ENCODE measurements at places on chromosomes 3 and 15.
A peak's percentile ranks its signal among the peaks of the same experiment; 100 is the strongest.

GRCh38 chr3:66675366-66675765 is 174.5 kb upstream of the LRIG1 start:
- DNase-seq, result no peak

GRCh38 chr3:176505878-176506621 is 691.2 kb downstream of the TBL1XR1 start:
- DNase-seq, result no peak

GRCh38 chr3:152281133-152281713 is 12.5 kb downstream of the MBNL1 start:
- DNase-seq, result no peak

DNA sequence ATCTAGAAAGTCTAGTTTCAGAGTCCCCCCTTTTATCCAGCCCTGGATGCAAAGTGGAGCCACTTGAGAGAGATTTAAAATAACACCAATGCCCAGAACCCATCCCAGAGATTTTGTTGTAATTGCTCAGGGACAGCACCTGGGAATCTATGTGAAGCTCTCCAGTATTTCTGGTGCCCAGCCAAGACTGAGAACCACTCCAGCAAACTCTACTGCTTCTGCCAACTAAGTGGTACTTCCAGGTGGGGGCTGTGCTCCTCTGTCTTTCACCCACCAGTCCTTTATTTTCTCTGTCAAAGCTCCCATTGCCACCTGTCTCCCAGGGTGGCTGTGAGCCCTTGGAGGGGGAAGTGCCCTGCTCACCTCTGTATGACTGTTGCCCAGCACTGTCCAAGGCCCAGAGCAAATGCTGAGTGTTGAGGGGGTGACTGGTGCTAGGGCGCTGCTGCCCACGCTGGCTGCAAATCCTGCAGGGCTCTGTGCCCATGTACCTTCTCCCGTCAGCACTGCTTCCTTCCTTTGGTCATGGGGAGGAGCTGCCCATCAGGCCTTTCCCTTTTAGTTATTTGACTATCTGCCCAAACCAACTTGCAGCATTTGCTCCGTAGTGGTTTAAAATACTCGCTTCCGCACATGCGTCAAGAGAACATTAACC is 9.4 kb downstream of the CLSTN2 start:
- no peak for DNase-seq

DNA sequence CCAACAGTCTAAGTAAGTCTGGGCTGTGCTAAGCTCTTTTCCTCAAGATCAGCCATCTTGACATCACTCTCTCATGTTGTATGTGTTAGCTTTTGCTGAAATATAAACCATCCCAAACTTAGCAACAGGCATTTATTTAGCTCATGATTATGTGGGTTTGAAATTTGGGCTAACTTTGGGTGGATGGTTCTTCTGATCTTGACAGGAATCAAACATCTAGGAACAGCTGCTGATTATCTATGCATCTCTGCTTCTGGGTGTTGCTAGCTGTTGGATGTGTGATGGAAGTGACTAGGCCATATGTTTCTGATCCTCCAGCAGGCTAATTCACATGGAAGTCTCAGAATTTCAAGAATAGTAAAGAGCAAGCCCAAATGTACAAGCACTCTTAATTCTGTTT is 615.2 kb upstream of the TGFBR2 start:
- no peak for DNase-seq

GRCh38 chr3:10198761-10199649 is 34.3 kb downstream of the IRAK2 start:
- DNase-seq, result no peak

DNA sequence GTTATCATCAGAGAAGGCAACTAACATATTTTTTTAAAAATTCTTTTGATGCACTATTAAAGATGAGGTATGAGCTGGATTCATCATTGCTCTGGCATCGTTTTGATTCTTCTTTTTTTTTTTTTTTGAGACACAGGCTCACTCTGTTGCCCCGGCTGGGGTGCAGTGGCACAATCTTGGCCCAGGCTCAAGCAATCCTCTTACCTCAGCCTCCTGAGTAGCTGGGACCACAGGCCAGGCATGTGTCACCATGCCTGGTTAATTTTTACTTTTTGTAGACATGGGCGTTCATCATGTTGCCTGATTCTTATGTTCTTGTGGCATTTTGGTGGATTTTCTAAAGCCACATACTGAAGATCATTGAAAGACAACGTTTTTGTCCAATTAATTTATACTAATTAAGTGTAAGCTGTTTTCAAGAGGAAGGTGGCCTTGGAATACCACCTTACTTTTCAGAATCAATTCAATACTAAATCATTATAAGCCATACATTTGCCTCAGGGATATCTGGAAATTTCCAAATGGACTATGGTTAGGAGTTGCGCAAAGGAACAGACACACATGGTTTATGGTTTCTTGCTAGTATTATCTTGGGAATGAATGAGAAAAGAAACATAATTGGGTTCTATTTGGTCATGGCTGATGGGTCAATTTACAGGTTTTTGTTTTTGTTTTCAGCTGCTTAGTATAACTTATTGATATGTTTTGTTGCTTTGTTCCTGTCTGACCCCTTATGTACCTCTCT is 22.8 kb downstream of the SLC28A2 start:
- DNase-seq, result no peak

GRCh38 chr15:65824031-65824743 is 32.1 kb upstream of the DENND4A start:
- DNase-seq, result peak; percentile 32

- DNase-seq, result peak; percentile 84
Observed at GRCh38 chr3:105246536-105246935, 120.2 kb upstream of the ALCAM start.

DNA sequence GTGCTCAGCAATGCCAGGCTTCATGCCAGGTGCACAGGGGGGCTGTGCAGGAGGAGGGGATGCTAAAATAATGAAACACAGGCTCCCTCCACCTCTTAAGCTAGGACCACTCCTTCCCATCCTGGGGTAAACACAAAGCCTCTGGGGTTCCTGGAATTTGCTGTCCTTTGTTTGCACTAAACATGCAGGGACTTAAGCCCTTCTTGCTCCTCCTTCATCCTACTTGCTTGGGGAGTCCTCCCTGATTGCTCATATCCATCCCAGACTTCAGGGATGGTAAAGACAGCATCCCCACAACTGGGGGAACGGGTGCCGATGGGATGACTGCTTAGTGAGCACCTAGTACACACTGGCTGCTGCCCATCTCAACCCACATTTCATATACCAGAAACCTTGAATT is 5.1 kb downstream of the LINGO1 start:
- no peak for DNase-seq

- DNase-seq, result no peak
Observed at GRCh38 chr3:102941786-102942185, 507.0 kb downstream of the ZPLD1 start.

GRCh38 chr15:85744579-85744978 is 50.1 kb downstream of the KLHL25 start:
- DNase-seq, result no peak

DNA sequence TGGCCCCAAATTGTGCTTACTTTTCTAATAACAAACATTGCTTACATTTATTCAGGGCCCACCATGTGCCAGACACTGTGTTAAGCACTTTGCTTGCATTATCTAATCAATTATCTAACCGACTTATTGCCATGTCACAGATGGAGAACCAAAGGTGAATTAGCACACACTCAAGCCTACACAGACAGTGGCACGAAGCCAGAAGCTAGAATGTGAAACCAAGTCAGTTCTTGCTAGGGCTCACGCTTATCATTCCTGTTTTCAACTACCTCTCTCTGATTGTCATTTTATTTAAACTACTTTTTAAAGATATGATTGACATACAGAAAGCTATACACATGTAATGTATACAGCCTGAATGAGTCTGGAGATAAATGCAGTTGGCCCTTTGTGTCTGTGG is 215.7 kb upstream of the CFAP20DC start:
- DNase-seq, result no peak

- DNase-seq, result no peak
Observed at GRCh38 chr3:184907681-184908649, 96.0 kb downstream of the VPS8 start.

- no peak for DNase-seq
Observed at GRCh38 chr3:47365213-47366153, 15.3 kb upstream of the PTPN23 start.

DNA sequence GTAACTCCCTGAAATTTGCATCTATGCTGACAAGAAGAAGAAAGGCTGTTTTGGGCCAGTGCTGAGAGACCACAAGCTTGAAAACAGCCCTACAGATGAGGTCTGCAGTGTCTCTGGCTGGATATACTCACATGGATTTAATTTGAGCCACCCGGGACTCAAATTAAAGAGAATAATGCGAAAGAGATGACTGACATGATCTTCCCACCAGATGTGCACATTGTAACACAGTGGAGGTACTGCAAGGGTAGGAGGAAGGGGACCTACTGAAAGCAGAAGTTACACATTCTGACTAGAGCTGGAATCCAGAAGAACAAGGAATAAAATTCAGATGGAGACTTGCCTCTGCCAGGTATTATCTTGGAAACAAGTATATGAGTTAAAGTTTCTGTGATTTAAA is 728.3 kb upstream of the SGO1 start:
- no peak for DNase-seq

DNA sequence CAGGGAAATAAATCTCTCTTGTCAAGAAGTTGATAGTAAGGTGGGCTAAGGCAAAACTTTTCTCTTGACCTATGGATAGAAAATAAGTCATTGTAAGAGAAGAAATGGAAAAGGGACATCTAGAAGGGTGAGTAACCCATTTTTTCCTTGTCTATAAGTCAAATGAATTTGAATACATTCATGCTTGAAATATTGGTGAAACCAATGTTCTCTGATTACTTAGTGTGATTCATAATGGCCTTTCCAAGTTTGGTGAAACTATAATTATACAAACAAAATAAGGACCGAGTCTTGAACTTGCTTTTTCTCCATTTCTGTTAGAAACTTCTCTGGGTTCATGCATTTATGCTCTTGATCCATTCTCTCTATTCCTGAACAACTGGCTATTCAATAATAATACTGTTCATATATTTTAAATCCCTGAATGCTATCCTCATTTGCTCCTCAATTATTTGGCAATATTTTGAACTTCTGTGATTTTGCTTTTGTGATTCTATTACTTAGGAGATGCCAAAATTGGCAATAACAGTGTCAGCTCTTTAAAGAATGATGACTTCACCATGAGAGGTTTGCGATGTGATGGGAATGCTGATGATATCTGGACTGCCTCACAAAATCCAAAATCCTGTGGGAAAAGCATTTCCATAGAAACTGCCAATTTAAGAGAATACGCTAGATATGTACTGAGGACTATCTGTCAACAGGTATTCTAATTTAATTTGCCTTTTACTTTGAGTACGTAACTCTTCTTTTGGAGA is 12.3 kb downstream of the P2RY12 start:
- DNase-seq, result no peak

DNA sequence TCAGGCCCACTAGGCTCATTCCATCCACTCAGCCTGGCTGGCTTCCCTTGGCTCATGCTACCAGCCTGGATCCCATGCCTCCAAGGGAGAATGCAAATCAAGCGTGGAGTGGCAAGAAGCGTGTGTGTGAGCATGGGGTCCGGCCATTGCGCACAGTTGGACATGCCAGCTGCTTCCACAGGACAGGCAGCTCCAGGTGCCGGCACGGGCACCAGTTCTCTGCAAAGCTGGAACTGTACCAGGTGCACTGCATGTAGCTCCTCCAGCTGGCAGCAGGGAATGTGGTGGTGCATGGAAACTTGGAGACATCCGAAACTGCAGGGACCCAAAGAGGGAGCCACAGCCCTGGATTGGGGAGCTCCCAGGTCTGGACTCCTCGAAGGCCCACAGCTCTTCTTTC is 449.8 kb downstream of the EPHA6 start:
- DNase-seq, result no peak

DNA sequence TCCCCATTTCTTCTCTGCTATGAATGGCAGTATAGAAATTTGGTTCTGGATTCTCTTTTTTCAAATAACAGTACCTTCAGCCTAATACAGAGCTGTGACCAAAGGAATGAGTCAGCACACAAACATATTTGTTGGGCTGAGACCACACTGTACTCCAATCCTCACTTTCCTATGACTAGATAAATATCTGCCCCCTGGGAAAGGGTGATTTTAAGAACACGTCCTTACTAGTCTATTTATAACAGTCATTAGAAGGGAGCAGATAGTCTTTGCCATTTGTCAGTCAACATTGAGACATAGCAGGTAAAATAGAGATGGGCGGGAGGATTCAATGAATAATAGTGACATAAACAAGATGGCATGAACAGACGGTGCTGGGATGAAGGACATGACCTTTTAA is 461.3 kb downstream of the MCTP2 start:
- no peak for DNase-seq

DNA sequence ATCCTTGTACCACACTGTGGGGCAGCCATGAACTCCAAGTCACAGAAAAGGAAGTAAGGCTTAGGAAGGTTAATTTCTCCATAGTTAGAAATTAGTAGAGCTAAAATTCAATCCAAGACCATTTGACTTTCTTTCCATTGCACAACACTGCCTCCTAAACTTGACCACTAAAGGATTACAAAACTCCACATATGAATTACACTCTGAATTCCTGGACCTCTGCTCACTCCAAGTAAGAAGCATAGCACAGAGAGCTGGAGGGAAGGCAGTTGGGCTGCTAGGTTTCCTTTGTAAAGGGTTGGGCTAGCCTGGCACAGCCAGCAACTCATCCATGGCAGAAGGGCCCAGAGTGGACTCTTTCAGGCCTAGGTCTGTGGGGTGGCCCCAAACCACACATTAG is 134.4 kb downstream of the MYLK start:
- no peak for DNase-seq

DNA sequence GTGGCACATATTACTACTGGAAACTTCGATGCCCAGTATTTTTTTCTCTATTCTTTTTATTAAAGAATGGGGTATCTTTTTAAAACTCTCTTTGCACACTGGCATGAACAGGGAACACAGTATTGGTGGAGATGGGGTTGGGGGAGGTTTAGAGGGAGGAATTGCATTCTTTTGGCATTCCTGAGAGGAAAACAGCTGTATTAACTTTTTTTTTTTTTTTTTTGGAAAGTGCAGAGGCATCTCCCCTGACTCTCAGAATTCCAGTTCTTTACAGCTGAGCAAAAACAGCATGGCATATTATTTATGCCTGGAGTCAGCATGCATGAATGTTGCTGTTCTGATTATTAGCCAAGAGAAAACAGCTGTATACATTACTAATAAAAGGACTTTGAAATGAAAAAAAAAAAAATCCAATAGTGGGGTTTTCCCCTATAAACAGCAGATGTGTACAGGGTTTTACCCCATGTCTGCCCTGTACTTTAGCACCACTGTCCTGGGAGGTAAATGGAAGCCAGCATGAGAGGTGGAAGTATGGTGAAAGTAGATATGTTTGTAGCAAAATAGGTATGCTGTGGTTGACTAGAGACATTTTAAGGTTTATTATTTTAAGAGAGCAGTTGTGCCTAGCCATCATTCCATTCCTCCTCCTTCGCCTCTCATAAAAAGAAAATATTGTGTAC is 132.2 kb downstream of the FNDC3B start:
- no peak for DNase-seq

- no peak for DNase-seq
Observed at GRCh38 chr15:70530503-70530902, 232.9 kb downstream of the UACA start.

DNA sequence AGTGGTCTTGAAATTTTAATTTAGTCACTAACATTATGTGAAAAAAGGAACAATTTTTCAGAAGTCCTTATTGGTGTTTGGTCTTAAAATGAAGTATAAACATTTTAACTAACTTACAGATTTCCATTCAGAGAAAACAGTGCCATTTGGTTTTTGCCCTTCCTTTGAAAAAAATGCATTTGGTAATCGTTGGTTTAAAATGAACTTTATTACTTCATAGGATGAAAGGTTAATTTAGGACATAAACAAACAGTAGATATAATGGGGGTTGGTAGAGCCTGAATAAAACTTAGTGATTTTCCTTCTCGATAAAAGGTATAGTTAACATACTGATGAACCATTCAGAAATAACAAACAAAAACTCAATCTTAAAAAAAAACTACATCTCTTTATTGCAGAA is 39.7 kb downstream of the TFG start:
- no peak for DNase-seq
